ENCODE measurements at places on chromosomes 6 and 20.

- DNase-seq: no peak
Measured at GRCh38 chr6:39901670-39902069, 32.6 kb downstream of the MOCS1 start.

GRCh38 chr6:6909111-6909510 lies 198.7 kb upstream of the RREB1 start:
- DNase-seq: no peak

DNA sequence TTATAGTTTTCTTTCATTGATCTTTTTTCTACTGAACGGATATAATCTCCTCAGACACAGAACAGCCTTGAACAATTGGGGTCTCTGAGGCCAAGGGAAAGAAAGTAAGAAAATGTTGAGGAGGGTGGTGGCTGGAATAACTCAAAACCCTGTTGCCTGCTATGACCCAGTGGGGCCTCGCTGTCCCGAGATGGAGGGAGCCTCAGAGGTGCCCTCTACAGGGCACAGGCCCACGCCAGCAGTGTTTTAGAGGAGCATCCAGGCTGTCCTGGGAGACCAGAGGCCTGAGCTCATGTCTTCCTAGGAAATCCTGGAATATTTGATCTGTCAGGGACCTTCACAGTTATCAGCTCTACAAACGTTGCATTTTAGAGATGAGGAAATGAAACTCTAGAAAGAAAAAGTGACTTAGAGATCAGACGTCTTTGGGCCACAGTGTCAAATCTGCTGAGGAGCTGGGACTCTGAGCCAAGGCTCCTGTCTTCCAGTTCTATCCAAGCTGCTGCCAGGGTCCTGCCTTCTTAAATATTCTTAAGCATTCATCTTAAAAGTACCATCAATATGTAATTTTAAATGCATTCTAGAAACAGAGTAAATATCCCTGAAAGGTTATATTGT lies 26.3 kb downstream of the ALDH5A1 start:
- peak; percentile 28 for DNase-seq

GRCh38 chr20:10432079-10432478 lies 1.9 kb downstream of the MKKS start:
- no peak for DNase-seq

DNA sequence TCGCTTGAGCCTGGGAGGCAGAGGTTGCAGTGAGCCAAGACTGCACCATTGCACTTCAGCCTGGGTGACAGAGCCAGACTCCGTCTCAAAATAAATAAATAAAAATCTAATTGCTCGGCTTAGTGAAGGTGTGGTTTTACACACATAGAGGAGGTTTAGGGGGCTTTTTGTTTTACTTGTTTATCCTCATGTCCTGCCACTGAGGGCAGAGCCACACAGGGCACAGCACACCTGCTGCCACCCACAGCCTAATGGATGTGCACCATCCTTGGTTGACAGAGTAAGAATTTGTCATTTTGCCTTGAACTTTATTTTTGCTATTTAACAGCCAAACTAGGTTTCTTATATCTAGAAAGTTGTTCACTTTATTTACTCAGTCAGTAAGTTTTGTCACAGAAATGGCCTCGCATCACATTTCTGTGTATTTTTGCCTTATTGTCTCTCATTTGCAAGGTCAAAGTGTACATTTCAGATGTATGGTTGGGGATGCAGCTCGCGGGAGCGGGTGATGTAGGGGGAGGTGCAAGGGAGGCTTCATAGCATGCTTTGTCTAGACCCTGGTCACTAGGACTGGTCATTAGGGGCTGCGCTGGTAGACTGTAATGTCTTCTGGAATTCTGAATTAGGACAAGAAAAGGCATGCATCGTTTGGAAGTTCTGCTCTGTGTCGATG lies 67.8 kb upstream of the NAA20 start:
- no peak for DNase-seq

DNA sequence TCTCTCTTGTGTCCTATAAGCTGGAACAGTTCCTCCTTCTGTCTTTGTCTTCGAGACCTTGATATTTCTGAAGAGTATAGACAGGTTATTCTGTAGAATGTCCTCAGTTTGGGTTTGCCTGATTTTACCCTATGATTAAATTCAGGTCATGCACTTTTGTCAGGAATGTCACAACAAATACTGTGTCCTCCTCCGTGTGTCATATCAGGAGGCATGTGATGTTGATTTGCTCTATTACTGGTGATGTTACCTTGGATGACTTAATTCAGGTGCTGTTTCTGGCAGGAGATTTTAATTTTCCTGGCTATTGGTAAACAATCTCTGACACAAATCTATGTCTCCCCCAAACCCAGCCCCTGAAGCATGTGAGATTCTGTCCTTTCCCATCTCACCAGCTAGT lies 33.3 kb upstream of the CHMP4B start:
- no peak for DNase-seq
